ENCODE measurements at places on chromosomes 11 and 22. TPM values are rescaled to one million over a fixed set of nuclear protein-coding genes. Genes with fewer than 3 reads are reported as not detected.

- H3K27me3 ChIP-seq = no peaks in the 10 kb centered on the region
- H3K36me3 ChIP-seq = peaks cover 5% of the 10 kb centered on the region
- H3K4me3 ChIP-seq = no peak overlapping the region
- no peak overlapping the region for H3K27ac ChIP-seq
- no peak for DNase-seq
- H3K4me1 ChIP-seq = peaks cover 16% of the 10 kb centered on the region
These were observed 812.2 kb downstream of the LRRC4C start for GRCh38 chr11:40647295-40647694.

GRCh38 chr11:58770627-58771457 lies 39.1 kb upstream of the GLYAT start:
- no peak overlapping the region for H3K27ac ChIP-seq
- no peaks in the 10 kb centered on the region for H3K36me3 ChIP-seq
- no peak overlapping the region for H3K4me3 ChIP-seq
- no peak for DNase-seq
- H3K27me3 ChIP-seq = no peaks in the 10 kb centered on the region

- no peaks in the 10 kb centered on the region for H3K27me3 ChIP-seq
- no peaks in the 10 kb centered on the region for H3K36me3 ChIP-seq
- H3K4me1 ChIP-seq = peaks cover 5% of the 10 kb centered on the region
These were observed 18.0 kb upstream of the CHST1 start for GRCh38 chr11:45683271-45684058.

The TLCD5 gene
- polyA plus RNA-seq = 5.2 TPM

The MYO7A gene
- polyA plus RNA-seq = 1.7 TPM

DNA sequence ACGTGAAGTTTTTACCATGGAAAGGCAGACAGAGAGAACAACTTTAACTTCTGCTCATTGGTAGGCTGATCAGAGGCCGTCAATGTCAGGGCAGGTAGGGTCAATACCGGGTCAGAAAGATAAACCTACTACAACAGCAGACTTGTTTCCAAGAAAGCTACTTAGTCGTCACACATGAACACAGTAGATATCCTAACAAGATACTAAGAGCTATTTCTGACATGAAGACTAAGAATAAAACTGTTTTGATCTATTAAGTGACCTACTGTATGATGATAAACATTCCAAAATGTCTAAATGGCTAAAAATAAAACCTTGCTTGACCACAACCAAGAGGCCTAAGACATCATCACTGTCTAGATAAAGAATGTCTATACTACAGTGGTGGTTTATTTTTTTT lies 231.3 kb downstream of the CADM1 start:
- H3K27me3 ChIP-seq = no peaks in the 10 kb centered on the region
- no peak overlapping the region for H3K27ac ChIP-seq
- DNase-seq = no peak
- no peaks in the 10 kb centered on the region for H3K36me3 ChIP-seq
- no peak overlapping the region for H3K4me3 ChIP-seq
- no peaks in the 10 kb centered on the region for H3K4me1 ChIP-seq

The OR5D14 gene
- not detected for polyA plus RNA-seq

Data from GM23338 (cell line).